GF-D8 (cell line): ENCODE measurements at places on chromosomes 13 and 19.

- no peak for DNase-seq
Observed at GRCh38 chr13:73937441-73937840, 196.8 kb downstream of the KLF12 start.

GRCh38 chr13:19634256-19634740, 839 bp downstream of the MPHOSPH8 start:
- DNase-seq = no peak

DNA sequence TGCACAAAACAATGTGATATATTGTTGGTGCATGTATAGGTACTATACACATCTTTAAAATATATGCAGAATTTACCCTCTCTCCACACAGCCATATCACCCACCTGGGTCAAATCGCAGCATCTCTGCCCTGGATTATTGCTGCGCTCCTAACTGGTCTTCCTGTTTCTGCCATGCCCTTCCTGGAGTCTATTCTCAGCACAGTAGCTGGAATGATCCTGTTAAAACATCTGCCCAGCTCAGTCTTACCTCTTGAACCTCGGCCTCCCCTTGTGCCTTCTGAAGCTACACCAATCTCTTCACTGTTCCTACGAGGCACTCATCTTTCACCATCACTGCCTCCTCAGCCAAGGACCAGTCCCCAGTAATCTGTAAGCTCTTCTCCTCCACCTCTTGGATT, 25.5 kb upstream of the TNFRSF19 start:
- no peak for DNase-seq

DNA sequence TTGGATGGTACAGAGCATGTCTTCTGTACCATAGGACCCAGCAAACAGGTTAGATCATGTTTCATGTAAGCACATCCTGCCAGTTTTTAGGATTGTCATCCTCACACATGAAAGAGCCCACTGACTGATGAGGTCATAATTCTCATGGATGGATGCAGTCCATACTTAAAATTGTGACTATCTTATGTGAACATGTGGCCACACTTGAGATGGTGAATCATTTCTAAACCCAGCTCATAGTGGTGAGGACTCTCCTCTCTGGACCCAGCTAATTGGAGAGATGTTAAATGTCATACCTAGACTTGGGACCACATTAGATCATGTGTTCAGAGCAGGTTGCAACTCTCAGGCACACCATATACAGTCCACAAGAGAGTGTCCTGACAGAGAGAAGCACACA, 24.8 kb upstream of the ZNF254 start:
- DNase-seq = no peak

DNA sequence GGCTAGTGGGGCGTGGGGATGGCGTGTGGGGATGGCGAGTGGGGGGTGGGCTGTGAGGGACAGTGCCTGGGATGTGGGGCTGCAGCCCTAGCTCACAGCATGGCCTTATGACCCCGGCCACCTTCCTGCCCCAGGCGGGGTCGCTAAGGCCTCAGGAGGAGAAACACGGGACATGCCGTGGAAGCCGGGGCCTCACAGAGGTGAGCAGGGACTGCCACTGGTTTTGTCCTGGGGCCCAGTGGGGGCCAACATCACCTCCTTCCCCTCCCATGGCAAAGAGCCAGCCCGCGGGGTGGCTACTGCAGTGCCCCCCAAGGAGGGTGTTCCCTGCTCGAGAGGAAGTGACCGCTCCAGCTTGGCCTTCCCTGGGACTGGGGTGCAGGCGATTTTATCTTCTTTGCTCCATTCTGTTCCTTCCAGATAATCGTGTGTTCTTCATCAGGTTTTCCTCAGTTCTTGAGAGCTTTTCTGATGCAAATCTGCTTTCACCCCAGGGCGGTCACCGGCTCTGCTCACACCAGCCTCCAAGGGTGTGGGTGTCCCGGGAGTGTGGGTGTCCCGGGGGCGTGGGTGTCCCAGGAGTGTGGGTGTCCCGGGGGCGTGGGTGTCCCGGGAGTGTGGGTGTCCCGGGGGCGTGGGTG, 1.2 kb downstream of the F7 start:
- no peak for DNase-seq

DNA sequence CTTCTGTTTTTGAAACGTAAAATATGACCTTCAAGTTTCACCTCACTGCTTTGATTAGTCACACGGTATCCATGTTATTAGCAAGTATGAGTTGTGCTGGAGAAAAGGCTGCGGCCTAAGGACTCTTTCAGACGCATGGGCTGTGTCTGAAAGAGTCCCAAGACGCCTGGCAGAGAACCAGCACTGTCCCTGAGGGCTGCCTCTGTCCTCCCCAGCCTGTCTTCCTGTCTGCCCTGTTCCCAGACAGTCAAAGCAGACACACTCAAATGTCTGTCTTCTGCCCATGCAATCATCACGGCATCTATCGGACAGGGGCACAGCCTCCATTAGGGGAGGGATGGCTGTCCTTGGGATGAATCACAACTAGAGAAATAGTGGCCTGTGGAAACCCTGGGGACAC, 65.5 kb downstream of the DPY19L3 start:
- no peak for DNase-seq
